ENCODE measurements at places on chromosomes 5 and 9.
A peak's percentile ranks its signal among the peaks of the same experiment; 100 is the strongest.

DNA sequence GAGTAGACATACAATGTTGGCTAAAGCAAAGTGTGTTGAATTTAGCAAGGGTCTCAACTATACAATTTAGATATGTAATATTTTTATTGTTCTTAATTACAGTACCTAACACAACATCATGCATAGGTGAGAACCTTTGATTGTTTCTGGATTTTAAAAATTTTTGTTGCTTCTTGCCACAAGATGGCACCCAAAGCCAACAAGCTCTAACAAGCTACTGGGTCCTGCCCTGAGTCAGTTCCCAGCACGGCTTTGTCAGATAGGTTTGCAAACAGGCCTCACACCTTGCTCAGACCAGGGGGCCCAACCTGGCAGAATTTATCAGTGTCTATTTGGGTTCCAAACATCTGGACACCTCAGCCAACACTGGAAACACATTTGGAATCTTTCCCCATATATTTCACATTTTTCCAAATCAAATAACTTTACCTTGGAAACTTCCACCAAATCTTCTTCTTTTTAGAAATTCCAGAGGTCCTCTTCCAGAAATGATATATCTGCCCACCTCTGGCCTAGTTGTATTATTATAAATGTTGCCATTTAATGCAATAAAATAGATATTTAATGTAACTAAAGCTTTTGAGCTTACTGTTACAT, 49.5 kb upstream of the EGFLAM start:
- DNase-seq, result no peak

GRCh38 chr5:170483701-170484458, 19.9 kb upstream of the KCNIP1 start:
- no peak for DNase-seq

DNA sequence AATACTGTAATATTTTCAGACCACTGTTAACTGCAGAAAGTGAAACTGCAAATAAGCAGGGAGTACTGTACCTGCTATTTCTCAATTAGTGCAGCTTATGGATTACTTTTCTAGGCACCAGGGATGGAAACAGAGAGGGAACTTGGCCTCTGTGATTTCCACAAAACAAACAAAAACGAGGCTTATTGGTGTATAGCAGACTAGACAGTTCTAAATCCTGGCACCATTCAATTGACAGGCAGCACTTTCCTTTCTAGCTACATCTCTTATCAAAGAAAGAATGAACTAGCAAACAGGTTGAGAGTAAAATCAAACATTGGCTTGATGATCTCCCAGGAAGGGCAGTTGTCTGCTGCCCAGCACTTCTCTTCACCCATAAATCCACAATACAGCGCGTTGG, 16.0 kb upstream of the IL33 start:
- DNase-seq, result no peak

- DNase-seq, result no peak
Observed at GRCh38 chr5:142810081-142810480, 39.9 kb downstream of the ARHGAP26 start.

GRCh38 chr5:27706832-27707231, 668.4 kb upstream of the CDH9 start:
- DNase-seq, result no peak

DNA sequence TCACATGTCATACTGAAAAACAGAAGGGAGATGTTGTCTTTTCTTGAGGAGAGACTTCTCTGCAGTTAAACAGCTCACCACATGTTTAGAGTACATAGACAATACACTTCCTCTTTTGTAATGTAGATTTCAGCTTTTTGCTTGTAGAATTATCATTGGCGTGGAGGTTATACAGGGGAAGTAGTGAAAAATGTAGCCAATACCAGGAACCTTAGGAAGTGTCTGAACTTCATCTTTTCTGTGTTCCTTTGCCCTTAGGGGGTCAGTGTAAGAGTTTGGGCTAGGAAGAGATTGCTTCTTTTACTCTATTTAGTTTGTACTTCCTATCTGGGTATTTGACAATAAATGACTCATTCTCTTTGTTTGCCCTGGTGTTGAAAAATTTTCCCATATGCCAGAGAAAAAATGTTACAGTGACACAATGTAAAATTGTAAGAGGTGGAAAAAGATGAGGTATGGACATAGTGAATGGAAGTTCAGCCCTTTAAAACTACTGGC, 21.0 kb upstream of the CDKN2B start:
- DNase-seq, result no peak

- no peak for DNase-seq
Observed at GRCh38 chr9:134491856-134492255, 149.7 kb upstream of the COL5A1 start.

GRCh38 chr5:143403334-143403592, 223 bp downstream of the NR3C1 start:
- no peak for DNase-seq

DNA sequence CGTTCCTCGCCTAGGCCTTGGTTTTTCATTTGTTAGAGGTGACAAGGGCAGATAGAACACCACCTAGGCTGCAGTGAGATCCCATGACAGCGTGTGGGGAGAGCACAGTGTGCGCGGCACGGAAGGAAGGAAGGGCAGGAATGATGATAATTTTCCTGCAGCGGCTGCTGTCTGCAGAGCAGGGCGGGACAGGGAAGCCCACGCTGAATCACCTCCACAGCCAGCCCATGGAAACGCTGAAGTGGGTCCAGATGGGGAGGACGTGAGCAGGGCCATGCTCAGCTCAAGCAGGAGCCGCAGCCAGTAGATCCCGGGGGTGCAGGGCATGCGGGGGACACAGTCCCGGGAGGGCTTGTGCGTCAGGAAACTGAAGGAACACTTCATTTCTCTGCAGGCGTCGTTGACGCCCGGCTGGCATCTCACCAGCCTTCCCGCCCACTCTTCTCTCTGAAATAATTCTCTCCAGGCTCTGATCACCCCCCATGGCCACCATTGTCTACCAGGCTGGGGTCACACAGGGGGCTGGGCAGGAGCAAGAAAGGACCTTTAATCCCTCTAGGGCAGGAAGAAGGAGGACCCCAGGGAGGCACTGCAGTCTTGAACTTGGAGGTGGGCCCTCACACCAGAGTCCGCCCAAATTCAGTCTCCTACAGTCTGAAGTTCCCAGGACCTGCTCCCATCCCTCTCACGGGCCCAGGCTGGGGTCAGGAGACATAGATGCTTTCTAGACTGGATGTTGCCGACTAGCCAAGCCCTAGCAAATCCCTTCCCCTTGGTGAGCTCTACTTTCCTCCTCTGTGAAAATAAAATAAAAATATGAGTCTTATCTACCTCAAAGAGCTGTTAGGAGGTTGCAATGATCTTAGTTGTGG, 20.9 kb upstream of the SYNPO start:
- DNase-seq, result no peak

GRCh38 chr5:151005187-151005949, 15.0 kb upstream of the GPX3 start:
- DNase-seq, result no peak

DNA sequence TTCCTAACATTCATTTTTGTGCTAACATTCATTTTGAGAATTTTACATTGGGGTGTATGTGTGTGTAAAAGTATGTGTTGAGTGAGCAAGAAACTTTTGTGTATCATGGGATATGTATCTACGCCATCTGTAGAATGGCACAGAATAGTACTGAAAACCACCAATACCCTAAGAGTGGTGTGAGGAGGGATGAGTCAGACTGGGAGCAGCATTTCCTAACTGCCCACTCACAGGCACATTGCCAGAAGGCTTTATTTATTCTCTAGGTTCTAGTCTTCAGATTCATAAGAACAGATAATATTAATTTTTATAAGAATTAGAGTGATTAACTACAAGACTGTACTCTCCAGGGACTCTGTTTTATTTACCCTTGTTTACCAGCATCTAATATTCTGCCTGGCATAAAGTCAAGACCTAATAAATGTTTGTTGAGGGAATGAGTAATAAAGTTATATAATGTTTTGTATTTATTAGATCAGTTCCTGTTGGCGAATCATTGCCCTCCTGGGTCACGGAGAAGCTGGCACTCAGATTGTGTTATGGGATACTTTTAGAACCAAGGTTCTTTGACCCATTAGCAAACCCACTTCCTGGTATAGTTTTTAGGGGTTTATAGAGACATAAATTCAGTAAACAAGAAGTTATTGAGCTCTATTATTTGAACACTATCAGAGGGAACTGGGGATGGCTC, 159.1 kb upstream of the PPP2R2B start:
- no peak for DNase-seq

DNA sequence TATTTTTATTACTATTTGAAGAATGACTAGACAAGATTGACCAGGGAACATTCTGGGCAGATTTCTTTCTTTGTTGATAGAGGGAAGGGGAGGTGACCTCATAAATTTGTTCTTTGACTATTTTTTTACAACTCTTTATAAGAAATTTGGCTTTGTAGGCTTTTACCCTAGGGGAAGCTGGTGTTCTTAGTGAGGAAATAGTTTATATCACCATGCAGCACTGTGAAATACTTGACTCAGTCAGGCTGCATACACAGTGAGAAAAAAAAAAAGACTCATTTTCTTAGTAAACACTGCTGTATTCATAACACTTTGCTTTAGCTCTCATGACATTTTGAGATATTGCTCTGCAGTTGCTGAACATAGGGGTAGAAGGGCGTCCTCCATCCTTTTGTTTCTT, 336.6 kb upstream of the PIK3R1 start:
- no peak for DNase-seq

GRCh38 chr5:154587123-154588026, 109.3 kb upstream of the HAND1 start:
- DNase-seq, result no peak

DNA sequence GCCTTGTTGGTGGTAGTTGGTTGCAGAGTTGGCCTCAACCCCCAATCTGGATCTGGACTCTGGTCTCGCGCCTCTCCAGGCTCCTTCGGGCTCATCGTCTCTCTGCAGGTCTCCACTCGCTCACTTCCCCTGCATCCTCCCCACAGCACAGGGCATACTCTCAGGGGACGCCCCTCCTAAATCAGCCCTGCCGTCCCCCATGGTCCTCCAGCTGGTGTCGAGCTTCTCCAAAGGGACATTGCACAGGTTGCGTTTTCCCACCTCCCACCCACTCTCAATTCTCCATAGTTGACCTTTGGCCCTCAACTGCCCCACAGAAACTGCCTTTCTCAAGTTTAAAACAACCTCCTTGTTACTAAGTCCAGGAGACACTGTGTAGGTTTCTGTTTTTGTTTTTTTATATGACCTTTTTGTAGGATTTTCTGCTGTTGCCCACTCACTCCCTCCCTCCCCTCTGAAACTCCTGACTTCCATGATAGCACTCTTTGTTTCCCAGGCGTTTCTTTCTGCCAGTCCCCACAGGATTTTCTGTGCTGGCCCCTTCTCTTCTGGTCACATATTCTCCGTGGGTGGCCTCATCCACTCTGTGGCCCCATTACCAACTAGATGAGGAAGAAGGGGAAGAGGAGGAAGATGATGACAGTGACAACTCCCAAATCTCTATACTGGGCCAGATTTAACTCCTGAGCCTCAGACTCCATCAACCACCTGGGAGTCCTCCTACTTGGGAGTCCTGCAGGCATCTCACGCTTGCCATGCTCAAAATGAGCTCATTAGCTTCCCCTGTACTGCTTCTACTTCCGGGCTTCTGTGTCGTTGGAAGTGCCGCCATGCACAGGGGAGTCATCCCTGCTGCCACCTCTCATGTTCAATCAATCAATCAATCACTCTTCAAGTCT, 50.3 kb downstream of the ALG2 start:
- no peak for DNase-seq

DNA sequence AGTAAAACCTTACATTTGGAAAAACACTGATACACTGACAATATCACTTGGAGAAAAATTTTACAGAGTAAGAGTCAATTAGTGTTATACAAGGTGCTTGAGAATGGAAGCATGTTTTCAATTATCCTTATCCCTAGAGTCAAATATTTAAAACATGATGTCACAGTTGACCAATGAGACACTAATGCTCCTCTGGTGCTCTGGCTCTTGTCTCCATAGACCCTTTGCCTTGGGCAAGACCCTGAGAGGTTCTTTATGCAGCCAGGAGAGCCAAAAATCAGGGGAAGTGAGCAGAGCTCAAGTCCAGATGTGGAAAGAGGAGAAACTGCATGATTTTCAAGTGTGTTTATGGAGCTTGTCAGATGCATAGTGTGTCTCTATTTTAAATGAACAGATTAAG, 153.9 kb downstream of the MARCHF11 start:
- no peak for DNase-seq

GRCh38 chr5:7597059-7597642, 201.2 kb downstream of the ADCY2 start:
- no peak for DNase-seq

DNA sequence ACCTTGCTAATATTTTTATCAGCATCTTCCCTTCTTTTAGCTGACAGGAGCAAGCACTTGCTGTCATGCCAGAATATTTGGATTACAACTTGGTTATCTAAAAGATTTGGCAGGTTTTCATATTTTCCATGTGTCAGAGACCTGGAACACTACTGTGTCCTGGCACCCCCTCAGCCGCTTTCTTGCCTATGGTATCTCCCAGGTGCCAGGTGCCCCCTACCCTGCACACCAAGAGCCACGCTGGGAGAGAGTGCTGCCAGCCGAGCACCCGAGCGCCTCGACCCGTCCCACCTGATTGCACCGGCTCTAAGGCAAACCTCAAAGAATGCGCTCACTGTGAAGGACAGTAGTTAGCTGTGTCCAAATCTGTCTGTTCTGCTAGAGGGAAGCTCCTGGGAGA, 84.8 kb downstream of the GTF3C4 start:
- no peak for DNase-seq

- no peak for DNase-seq
Observed at GRCh38 chr5:124747791-124748686, 1.6 kb upstream of the ZNF608 start.

GRCh38 chr5:91311697-91312501, 71.2 kb downstream of the ARRDC3 start:
- DNase-seq, result no peak

GRCh38 chr9:128117613-128118471, 9.7 kb downstream of the PTGES2 start:
- peak; percentile 67 for DNase-seq

GRCh38 chr9:93659044-93659836, 82.9 kb downstream of the PHF2 start:
- DNase-seq, result no peak

GRCh38 chr5:128241051-128241695, 157.6 kb downstream of the SLC12A2 start:
- DNase-seq, result no peak

DNA sequence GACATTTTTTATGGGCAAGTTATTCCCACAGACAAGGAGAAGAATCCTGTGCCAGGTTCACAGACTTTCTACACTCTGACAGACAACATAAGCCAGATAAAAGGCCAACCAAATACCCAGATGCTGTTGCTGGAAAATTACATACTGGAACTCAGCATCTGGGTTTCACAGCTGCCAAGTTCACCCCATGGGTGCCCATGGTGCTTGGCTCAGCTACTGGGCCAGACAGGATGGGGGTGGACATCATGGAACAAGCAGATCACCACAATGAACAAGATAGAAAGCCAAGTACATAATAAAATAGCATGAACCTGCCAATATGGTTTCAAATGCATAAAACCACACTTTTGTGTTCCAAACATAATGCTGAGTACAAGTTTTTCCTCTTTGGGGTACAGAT, 999.8 kb downstream of the NR2F1-AS1 start:
- DNase-seq, result no peak

- no peak for DNase-seq
Observed at GRCh38 chr9:101586651-101587050, 8.1 kb downstream of the PPP3R2 start.

- no peak for DNase-seq
Observed at GRCh38 chr5:104652271-104652861, 1089.8 kb upstream of the NUDT12 start.

Measured in left renal cortex interstitium (tissue), 4 donors.